ENCODE measurements at places on chromosomes 7 and 10.

GRCh38 chr7:136303162-136303561 is 326.0 kb upstream of the MTPN start:
- no peak for DNase-seq

- no peak for DNase-seq
These were observed 138.3 kb upstream of the LSM8 start for GRCh38 chr7:118045629-118046028.

GRCh38 chr7:47283497-47284131 is 298.3 kb downstream of the TNS3 start:
- DNase-seq = no peak

GRCh38 chr7:113628948-113629847 is 289.6 kb downstream of the PPP1R3A start:
- no peak for DNase-seq

- no peak for DNase-seq
These were observed 79.1 kb downstream of the CCSER2 start for GRCh38 chr10:84407388-84408049.

DNA sequence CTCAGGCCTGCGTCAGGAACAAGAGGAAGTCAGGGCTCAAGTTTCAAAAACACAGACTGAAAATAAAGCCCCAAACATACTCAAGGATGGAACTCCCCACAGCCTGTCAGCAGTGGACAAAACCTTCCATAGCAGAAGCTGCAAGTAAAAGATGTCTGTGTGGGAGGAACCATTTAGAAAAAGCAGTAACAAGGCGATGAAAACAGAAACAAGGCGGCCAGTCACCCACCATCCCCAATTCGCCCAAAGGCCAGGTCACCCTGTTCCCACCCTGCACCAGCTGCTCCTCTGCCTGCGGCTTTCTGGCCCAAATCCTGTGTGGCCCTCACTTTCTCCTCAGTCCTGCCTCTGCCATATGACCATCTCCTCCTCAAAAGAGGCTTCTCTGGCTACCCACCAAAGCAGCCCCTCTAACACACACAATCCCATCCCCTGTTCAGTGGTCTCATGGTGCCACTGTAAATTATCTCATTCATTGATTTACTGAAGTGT is 27.8 kb downstream of the KCNMA1 start:
- no peak for DNase-seq

GRCh38 chr7:94378356-94378755 is 16.3 kb upstream of the COL1A2 start:
- no peak for DNase-seq

DNA sequence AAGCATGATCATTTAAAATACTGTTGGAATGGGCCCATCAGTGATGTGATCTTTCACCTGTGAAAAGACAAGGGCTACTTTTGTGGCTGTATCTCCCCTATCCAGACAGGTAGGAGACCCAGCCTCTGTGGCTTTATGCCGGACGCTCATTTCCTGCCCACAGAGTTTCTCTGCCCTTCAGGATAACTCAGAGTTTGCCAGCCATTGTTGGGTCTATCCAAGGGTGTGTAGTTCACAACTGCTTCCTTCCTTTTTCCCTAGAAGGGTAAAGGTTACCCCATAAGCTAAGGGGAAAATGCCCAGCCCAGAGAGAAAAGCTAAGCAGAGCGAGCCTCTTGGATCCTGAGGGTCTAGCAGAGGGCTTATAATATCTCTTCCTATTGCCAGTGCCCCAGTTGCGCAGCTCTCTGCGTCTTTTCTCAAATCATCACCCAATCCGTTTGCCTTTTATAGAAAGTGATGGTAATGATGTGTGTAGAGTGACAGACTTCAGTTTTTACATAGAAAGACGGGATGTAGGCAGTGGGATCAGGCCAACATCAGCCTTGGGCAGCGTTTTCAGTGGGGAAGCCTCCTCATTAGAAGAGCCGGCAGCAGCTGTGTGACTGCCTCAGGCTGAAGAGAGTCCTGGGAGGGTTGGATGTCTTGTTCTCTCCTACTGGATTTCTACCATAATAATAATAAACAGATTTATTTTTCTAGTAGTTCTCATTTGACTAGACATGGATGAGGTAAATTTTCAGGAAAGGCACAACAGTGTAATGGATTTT is 80.5 kb downstream of the MET start:
- no peak for DNase-seq

- no peak for DNase-seq
These were observed 47.0 kb upstream of the CUX1 start for GRCh38 chr7:101770466-101770865.

GRCh38 chr7:39428221-39428620 is 138.0 kb upstream of the YAE1 start:
- DNase-seq = no peak

- DNase-seq = no peak
These were observed 1.8 kb downstream of the VCL start for GRCh38 chr10:73999703-74000102.

GRCh38 chr7:1593091-1593866 is 23.4 kb upstream of the PSMG3 start:
- no peak for DNase-seq

Measured in activated gamma-delta T cell treated with anti-CD3 and anti-CD28 coated beads, Interleukin-2, amount 50 U/mL, for 16 hours (primary cell).